NCI-H2029 treated with DMSO at 0.1 percent for 48 hours (cell line): ENCODE measurements at places on chromosomes 2 and 18.

GRCh38 chr2:172924097-172924660 is 151.5 kb upstream of the MAP3K20 start:
- no peak for DNase-seq

GRCh38 chr2:222734703-222735014 is 63.2 kb downstream of the MOGAT1 start:
- DNase-seq = no peak

GRCh38 chr2:159150280-159150746 is 136.2 kb downstream of the WDSUB1 start:
- DNase-seq = no peak

DNA sequence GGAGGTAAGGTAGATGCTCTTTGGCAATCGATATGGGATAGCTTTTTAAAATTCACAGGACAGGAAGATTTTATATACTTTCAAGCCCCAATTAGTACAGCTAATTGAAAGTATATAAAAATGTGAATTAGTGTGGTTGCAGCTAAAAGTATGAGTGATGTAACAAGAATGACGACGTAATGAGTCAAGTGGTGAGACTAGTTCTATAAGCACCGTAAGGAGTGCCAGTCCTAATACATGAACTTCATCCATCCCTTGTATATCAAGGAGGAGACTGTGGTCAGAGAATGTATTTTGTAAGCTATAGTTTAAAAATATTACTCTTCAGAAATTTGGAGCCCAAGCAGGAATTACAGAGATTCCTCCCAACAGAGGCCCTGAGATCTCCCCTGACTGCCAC is 25.8 kb downstream of the DNAJC27 start:
- DNase-seq = no peak

GRCh38 chr2:110866045-110866444 is 133.7 kb downstream of the ACOXL start:
- no peak for DNase-seq

- no peak for DNase-seq
Observed at GRCh38 chr18:25256439-25256838, 95.5 kb downstream of the ZNF521 start.

- DNase-seq = no peak
Observed at GRCh38 chr2:9112079-9112721, 94.4 kb upstream of the ASAP2 start.

- DNase-seq = no peak
Observed at GRCh38 chr2:23425885-23426262, 40.9 kb downstream of the KLHL29 start.

DNA sequence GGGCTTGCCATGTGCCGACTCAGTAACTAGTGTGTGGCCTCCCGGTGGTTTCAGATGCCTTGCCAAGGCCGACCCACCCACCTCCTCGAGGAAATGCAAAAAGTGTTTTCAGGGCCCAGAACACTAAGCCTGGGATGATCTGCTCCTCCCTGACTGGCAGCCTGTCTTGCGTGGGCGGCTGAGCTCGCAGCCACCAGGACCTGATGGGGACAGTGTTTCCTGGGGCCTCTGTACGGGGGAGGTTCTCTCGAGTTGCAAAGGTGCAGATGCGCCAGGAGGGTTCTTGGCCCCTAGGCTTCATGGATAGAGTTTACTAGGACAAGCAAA is 85.2 kb downstream of the GLI2 start:
- no peak for DNase-seq

DNA sequence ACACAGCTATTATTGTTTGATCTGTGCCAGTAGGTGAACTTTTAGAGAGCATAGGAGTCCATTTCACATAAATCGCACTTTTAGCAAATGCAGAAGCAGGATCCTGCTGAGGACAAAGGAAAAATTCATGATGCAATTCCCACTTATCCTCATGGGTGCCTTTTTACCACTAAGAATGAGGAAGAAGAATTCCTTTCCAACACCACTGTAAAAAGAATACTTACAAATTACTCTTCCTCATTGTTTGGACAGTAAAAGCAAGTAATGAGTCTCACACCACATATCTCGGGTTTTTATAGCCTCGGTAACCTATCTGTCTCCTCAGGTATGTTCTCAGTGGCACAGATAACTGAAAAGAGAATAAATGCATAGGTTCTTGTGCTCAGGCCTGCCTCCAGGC is 238.5 kb downstream of the MTX2 start:
- DNase-seq = no peak

DNA sequence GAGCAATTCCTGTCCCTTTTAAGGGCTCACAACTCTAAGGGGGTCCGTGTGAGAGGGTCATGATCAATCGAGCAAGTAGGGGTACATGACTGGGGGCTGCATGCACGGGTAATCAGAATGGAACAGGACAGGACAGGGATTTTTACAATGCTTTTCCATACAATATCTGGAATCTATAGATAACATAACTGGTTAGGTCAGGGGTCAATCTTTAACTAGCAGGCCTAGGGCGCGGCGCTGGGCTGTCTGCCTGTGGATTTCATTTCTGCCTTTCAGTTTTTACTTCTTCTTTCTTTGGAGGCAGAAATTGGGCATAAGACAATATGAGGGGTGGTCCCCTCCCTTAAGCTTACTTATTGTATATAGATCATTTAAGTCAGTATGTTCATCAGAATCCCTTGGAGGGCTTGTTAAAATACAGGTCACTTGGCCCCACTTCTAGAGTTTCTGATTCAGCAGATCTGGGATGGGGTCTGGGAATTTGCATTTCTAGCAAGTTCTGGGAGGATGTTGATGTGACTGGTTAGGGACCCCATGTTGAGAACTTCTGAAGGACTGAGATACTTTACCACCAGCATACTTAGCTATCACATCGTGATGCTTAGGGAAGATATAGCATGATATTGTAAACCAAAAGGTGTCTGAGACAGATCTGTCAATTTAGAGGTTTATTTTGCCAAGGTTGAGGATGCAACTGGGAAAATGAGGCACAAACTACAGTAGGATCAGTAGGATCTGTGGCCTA is 2.8 kb upstream of the INPP4A start:
- DNase-seq = no peak

- no peak for DNase-seq
Observed at GRCh38 chr2:149375801-149376361, 45.5 kb downstream of the LYPD6 start.

- DNase-seq = no peak
Observed at GRCh38 chr2:1790473-1790872, 46.2 kb upstream of the PXDN start.

DNA sequence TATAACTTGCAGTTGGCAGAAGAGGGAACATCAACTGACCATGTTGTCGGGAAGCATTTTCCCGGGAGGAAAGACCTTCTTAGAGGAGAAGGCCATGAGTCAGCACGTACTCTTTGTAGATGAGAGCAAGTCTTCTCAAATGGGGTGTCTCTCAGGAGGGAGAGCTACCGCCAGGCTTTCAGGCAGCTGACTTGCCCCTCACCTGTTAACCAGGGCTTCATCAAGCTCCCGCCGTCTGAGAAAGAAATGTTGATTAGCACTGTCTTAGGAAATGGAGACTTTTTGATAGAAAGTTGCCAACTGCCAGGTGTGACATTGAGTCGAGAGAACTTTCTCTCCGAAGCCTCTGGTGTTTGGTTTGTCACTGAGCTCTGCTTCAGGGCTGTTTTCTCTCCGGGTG is 196.1 kb downstream of the ZNF407 start:
- no peak for DNase-seq

DNA sequence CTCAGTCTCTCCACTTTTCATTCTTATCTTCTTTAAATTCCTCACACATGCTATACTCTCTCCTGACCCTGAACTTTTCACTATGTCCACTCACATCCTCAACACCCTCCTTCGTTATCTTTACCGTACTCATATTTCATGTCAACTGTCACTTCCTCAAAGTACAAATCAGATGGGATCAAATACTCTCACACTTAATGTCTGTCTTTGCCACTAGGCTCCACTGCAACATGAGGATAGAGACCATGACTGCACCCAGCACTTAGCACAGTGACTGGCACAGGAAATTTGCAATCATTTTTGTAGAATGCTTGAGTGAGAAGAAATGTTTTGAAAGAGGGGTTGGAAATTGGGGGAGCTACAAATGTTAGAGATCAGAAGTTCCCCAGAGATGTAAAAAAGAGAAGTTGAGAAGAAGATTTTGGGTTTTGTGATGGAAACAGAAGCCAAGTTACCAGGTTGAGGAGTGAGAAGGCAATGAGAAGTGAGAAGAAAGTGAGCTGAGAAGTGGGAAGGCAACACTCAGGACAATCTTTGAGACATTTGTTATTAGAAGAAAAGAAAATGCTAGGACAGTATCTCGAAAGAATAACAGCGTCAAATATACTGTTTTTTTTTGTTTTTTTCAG is 87.0 kb downstream of the CCDC141 start:
- no peak for DNase-seq

- DNase-seq = no peak
Observed at GRCh38 chr18:10834128-10834815, 308.4 kb downstream of the NAPG start.

GRCh38 chr2:15720561-15721307 is 129.1 kb downstream of the DDX1 start:
- no peak for DNase-seq

- no peak for DNase-seq
Observed at GRCh38 chr2:128726911-128727310, 408.2 kb upstream of the HS6ST1 start.

DNA sequence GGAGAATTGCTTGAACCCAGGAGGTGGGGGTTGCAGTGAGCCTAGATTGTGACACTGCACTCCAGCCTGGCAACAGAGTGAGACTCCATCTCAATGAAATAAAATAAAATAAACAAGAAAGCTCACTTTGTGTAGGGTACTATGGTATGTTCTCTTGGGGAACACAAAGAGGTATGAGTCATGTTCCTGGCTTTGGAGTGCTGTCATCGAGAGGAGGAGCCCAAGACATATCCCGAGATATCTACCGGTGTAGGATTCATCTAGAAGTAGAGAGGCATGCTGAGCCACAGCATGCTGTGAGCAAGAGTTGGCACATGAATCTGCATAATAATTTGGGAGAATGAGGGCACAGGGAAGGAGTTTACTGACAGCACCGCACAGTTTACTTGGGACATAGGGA is 244.9 kb upstream of the EPHA4 start:
- no peak for DNase-seq

- DNase-seq = no peak
Observed at GRCh38 chr2:56121995-56122394, 61.8 kb upstream of the CCDC85A start.

DNA sequence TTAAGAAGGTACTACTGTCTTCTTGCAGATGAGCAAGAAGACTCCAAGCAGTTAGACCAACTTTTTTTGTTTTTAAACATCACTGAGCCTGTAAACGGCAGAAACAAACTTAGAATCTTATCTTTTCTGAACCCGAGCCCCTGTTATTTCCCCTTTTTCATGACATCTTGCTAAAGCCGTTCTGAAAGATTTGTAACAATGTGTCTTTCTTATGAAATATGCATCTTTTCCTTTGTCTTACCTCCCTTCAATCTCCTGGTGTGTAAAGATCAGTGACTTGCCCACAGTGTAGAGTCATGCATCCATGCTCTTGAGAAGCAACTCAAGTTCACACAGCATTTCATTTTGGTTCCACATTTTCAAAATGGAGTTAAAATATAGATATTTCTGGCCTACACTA is 288.8 kb upstream of the CELF4 start:
- DNase-seq = no peak

- DNase-seq = peak; percentile 36
Observed at GRCh38 chr2:238418196-238418998, 8.3 kb upstream of the ASB1 start.

- no peak for DNase-seq
Observed at GRCh38 chr18:63783394-63783793, 8.2 kb downstream of the SERPINB7 start.

- DNase-seq = peak; percentile 58
Observed at GRCh38 chr2:35852-36251, 10.5 kb downstream of the FAM110C start.

DNA sequence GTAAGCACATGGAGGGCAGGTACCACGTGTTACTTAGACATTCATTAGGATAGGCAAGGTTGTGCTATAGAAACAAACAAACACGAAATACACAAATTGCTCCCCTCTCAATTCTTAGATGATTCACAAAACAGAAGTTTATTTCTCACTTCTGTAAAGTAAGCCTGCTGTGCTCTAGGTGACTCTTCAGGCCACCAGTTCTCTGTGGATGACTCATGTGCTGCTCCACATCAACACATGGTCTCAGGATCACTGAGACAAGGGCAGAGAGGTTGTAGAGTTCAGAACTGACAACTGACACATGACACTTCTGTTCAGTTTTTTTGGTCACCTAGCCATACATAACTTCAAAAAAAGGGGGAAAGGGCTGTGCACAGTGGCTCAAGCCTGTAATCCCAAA is 70.6 kb downstream of the DAW1 start:
- no peak for DNase-seq

DNA sequence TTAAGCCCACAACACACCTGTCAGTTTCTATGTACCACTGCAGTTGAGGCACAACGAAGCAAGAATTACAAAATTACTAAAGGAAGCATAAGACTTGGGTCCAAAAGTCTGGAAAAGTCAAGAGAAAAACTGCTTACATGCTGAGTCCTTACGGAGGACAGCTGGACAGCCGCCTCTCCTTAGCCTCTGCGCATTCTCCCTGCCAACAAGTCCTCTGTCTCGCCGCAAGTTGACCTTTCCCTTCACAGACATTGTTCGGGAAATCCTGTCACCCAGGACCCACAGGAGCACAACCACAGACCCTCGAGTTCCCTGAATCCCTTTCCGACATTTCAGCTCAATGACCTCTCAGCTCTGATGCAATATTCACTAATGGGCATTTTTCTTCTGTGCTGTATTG is 525.4 kb upstream of the SALL3 start:
- DNase-seq = no peak

DNA sequence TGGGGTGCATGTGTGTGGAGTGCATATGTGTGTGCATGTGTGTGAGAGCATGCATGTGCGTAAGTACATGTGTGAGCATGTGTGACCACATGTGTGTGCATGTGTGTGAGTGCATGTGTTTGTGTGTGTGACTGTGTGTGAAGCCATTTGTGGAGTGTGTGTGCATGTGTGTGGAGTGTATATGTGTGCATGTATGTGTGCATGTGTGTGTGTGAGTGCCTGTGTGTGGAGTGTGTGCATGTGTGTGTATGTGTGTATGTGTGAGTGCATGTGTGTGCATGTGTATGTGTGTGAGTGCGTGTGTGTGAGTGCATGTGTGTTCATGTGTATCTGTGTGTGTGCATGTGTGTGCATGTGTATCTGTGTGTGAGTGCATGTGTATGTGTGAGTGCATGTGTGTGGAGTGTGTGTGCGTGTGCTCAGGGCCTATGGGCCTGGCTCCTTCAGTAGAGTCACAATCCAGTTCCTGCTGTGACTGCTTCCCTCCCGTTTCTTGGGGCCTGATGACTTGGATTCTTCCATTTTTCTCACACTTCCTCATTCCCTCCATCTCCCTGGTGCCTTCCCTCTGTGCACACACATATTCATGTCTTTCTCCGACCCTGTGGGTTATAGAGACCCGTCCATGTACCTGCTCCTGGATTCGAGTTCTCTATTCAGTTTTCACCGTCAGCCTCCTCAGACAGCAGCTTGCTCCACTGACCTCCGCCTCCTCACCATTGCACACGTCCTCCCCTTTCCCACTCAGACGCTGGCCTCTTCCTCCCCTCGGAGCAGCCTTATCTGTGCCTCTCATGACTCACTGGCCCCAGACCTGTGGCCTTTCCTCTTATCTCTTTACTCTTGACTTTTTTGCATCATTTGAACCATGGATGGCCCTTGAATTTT is 25.2 kb downstream of the TOGARAM2 start:
- no peak for DNase-seq
